ENCODE measurements at places on chromosomes 16 and 17.
A peak's percentile ranks its signal among the peaks of the same experiment; 100 is the strongest.

DNA sequence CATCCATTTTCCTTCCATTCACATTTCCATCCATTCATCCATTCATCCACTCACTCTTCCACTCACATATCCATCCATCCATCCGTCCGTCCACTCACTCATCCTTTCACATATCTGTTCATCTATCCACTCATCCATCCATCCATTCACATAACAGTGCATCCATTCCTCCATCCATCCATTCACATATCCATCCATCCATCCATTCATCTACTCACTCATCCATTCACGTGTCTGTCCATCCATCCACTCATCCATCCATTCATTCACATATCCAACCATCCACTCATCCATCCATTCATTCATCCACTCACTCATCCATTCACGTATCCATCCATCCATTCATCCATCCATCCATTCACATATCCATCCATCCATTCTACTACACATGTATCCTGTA, 42.6 kb downstream of the SCNN1G start:
- DNase-seq, result no peak

GRCh38 chr17:48804936-48805411, 12.1 kb downstream of the TTLL6 start:
- peak; percentile 68 for DNase-seq

GRCh38 chr16:81994485-81994884, 16.8 kb downstream of the SDR42E1 start:
- DNase-seq, result no peak

DNA sequence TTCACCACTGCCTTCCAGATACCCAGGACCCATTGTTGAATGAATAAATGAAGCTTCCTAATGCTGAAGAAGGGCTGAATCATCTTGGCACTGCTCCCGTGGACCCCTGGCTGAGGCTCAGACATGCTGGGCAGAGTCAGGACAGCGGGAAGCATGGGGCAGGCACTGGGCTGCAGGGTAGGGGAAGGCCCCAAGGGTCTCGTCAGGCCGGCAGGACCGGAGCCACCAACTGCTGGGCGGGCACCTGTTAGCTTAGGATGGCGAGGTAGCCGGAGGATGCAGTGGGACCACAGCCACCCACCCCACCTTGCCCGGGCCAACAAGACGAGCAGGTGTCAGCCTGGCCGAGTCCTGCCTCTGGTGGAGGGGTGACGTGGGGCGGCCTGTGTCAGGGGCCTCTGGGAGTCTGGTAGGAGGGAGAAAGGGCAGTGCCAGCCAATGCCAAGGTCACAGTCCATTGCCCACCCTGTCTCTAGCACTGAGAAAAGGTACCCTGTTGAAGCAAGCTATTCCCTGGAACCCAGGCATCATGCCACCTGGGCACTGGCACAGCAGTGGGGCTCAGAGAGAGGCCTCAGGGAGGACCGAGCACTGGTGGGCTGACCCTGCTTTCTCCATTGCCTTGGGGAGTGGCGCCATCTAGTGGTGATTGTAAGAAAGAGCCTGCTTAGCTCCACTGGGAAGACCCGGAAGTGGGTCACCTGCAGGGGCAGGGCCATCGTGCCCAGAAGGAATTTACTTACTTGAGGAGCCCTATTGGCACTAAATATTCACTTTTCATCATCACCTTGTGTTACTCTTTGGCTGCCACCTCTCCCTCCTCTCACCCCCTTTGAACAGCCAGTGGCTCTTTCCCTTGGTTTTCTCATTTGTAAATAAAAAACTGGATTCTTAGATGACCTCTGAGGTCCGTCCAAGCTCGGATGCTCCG, 3.0 kb upstream of the DLX3 start:
- DNase-seq, result peak; percentile 89

DNA sequence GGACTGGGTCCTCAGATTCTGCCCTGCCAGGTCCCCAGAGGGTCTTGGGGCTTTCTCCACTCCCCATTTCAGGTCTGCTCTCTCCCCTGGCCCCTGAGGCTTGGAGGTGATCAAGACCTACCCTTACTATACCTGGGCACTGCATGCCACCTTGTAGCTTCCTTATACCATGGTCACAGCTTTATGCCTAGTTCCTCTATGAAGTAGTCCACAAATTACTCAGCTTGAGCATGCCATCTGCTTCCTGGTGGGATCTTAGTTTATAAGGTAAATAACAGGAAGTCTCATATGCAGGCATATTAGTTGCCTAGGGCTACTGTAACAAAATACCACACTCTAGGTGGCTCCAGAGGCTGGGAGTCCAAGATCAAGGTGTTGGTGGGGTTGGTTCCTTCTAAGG, 11.0 kb upstream of the PMFBP1 start:
- no peak for DNase-seq

DNA sequence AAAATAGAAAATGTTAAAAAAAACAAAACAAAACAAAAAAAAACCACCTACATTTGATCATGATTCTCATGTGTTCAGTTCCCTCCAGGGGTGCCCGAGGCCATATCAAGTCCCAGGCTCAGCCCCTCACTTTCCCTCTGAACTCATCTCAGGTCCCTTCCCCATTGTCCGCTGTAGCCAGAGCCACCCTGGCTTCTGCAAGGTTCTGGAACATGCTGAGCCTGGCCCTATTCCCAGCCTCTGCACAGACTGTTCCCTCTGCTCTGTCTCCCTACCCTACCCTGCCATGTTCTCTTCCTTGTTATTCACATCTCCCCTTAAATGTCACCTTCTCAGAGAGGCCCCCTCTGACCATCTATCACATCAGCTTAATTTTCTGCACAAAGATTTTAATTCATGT, 46.9 kb downstream of the TK2 start:
- no peak for DNase-seq
